ENCODE measurements at places on chromosomes 7 and 10. TPM values are rescaled to one million over a fixed set of nuclear protein-coding genes. Genes with fewer than 3 reads are reported as not detected.

- no peak overlapping the region for H3K4me3 ChIP-seq
- H3K27me3 ChIP-seq, result no peaks in the 10 kb centered on the region
- DNase-seq, result no peak
- no peak overlapping the region for H3K27ac ChIP-seq
Observed at GRCh38 chr7:95897557-95898251, 125.3 kb downstream of the DYNC1I1 start.

The IGFBP1 gene
- 0.23 TPM for total RNA-seq

The TMEM176B gene
- 32.3 TPM for total RNA-seq

The TACR2 gene
- total RNA-seq, result 1.2 TPM

The PROSER2 gene
- total RNA-seq, result 25.8 TPM

GRCh38 chr10:75707080-75707840 lies 275.8 kb downstream of the LRMDA start:
- no peak overlapping the region for H3K4me3 ChIP-seq
- no peaks in the 10 kb centered on the region for H3K4me1 ChIP-seq
- no peaks in the 10 kb centered on the region for H3K27me3 ChIP-seq
- H3K36me3 ChIP-seq, result no peaks in the 10 kb centered on the region

GRCh38 chr7:87424075-87424474 lies 51.4 kb downstream of the ABCB4 start:
- H3K27me3 ChIP-seq, result no peaks in the 10 kb centered on the region
- no peak for DNase-seq
- no peak overlapping the region for H3K27ac ChIP-seq
- no peaks in the 10 kb centered on the region for H3K36me3 ChIP-seq
- no peak overlapping the region for H3K4me3 ChIP-seq

The EMX2 gene
- total RNA-seq, result not detected

GRCh38 chr7:55400191-55400590 lies 35.1 kb downstream of the LANCL2 start:
- H3K4me1 ChIP-seq, result no peaks in the 10 kb centered on the region
- no peaks in the 10 kb centered on the region for H3K27me3 ChIP-seq
- no peak overlapping the region for H3K4me3 ChIP-seq
- no peak overlapping the region for H3K27ac ChIP-seq

The IRF5 gene
- 48.6 TPM for total RNA-seq

The PHKG1 gene
- 2.3 TPM for total RNA-seq

- H3K27me3 ChIP-seq, result no peaks in the 10 kb centered on the region
- H3K27ac ChIP-seq, result peak overlapping the region; percentile 50
- DNase-seq, result no peak
- no peak overlapping the region for H3K4me3 ChIP-seq
Observed at GRCh38 chr10:87675396-87676376, 16.0 kb downstream of the PAPSS2 start.

The HYAL4 gene
- total RNA-seq, result not detected

- H3K36me3 ChIP-seq, result no peaks in the 10 kb centered on the region
- no peak for DNase-seq
- H3K27ac ChIP-seq, result no peak overlapping the region
- no peak overlapping the region for H3K4me3 ChIP-seq
Observed at GRCh38 chr7:79471283-79471682, 17.8 kb upstream of the MAGI2 start.

The METTL27 gene
- 15.2 TPM for total RNA-seq

- peaks cover 2% of the 10 kb centered on the region for H3K4me1 ChIP-seq
- no peaks in the 10 kb centered on the region for H3K36me3 ChIP-seq
- no peaks in the 10 kb centered on the region for H3K27me3 ChIP-seq
- H3K4me3 ChIP-seq, result no peak overlapping the region
- H3K27ac ChIP-seq, result no peak overlapping the region
Observed at GRCh38 chr10:121063744-121064143, 212.6 kb downstream of the WDR11 start.

- H3K27ac ChIP-seq, result no peak overlapping the region
- H3K27me3 ChIP-seq, result no peaks in the 10 kb centered on the region
- no peak overlapping the region for H3K4me3 ChIP-seq
- H3K4me1 ChIP-seq, result peaks cover 35% of the 10 kb centered on the region
- DNase-seq, result no peak
Observed at GRCh38 chr10:17237915-17238444, 9.9 kb downstream of the VIM start.

- no peak overlapping the region for H3K4me3 ChIP-seq
- peak; percentile 88 for DNase-seq
- H3K36me3 ChIP-seq, result no peaks in the 10 kb centered on the region
Observed at GRCh38 chr7:101602484-101603241, 26.4 kb downstream of the MYL10 start.

The TMEM229A gene
- total RNA-seq, result not detected

GRCh38 chr10:123327450-123327849 lies 173.2 kb downstream of the BUB3 start:
- DNase-seq, result no peak
- no peak overlapping the region for H3K4me3 ChIP-seq
- H3K36me3 ChIP-seq, result no peaks in the 10 kb centered on the region
- H3K27ac ChIP-seq, result no peak overlapping the region
- H3K4me1 ChIP-seq, result no peaks in the 10 kb centered on the region

The SMC3 gene
- total RNA-seq, result 21.7 TPM

DNA sequence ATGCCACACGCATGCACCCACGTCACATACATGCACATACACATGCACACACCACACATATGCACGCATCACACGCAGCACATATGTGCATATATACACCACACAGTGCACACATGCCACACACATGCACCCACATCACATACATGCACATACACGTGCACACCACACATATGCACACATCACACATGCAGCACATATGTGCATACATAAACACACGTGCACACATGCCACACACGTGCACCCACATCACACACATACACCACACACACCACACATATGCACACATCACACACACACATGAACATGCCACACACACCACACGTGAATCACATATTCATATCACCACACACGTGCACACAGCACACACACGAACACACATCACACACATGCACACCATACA lies 338.8 kb downstream of the PTPRN2 start:
- H3K4me1 ChIP-seq, result no peaks in the 10 kb centered on the region
- H3K4me3 ChIP-seq, result no peak overlapping the region
- no peak overlapping the region for H3K27ac ChIP-seq
- no peak for DNase-seq
- no peaks in the 10 kb centered on the region for H3K36me3 ChIP-seq
- no peaks in the 10 kb centered on the region for H3K27me3 ChIP-seq

GRCh38 chr10:58412502-58412961 lies 27.3 kb downstream of the TFAM start:
- no peak for DNase-seq
- H3K4me3 ChIP-seq, result no peak overlapping the region
- H3K36me3 ChIP-seq, result no peaks in the 10 kb centered on the region
- no peaks in the 10 kb centered on the region for H3K27me3 ChIP-seq
- no peaks in the 10 kb centered on the region for H3K4me1 ChIP-seq

GRCh38 chr7:158404031-158404761 lies 183.4 kb downstream of the PTPRN2 start:
- H3K27ac ChIP-seq, result no peak overlapping the region
- no peak for DNase-seq
- H3K27me3 ChIP-seq, result no peaks in the 10 kb centered on the region
- no peak overlapping the region for H3K4me3 ChIP-seq
- H3K36me3 ChIP-seq, result no peaks in the 10 kb centered on the region
- no peaks in the 10 kb centered on the region for H3K4me1 ChIP-seq

The KIAA1549 gene
- 5.2 TPM for total RNA-seq

DNA sequence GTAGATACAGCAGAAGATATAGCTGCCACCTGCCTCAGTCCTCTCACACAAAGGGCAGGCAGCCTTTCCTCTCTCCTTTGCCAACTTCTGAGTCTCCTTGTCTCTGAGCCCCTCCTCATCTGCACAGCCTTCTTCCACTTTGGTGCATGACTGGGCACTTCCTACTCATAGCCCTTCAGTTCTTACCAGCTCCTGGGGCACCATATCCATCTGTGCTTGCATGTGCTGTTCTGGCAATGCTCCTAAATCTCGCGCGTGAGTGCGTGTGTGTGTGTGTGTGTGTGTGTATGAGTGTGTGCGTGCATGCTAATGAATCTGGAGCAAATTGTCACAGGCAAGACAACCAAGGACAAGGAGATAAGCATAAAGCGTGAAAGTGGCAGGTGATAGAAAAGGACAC lies 1271.6 kb upstream of the SORCS1 start:
- H3K27ac ChIP-seq, result no peak overlapping the region
- H3K4me3 ChIP-seq, result no peak overlapping the region
- DNase-seq, result no peak

DNA sequence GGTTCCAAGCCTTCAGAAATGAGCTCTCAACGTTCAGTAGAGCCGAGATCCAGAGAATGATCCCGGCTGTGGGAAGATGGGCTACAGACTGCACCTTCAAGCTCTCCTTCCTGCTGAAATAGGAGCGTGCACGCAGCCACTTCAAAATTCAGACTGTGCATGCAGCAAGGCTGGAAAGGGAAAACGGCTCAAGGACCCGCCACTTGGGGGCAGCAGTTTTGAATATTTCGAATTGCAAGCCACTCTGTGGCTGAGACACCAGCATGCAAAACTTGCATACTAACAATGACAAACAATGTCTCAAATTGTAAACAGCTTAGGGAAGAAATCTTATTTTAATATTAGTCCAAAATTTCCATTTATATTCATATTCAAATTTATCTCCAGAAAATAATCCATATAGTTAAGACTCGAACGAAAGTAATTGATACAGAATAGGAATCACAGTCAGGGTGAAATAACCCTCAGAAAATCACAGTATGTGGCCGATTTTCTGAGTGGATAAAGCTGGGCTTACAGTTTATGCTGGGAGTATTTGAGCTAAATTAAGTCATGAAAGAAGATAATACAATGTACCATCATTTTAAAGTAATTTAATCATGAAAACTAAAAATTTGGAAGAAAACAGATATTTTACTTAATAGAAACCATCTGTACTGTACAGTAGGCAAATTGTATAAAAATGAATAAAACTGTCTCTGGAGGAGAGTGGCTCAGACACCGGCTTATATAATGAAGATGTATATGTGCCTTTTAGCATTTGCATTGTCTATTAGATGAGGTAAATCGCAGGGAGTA lies 137.9 kb upstream of the MKI67 start:
- H3K36me3 ChIP-seq, result no peaks in the 10 kb centered on the region
- H3K27ac ChIP-seq, result no peak overlapping the region
- no peak overlapping the region for H3K4me3 ChIP-seq
- H3K4me1 ChIP-seq, result peaks cover 3% of the 10 kb centered on the region
- peaks cover 3% of the 10 kb centered on the region for H3K27me3 ChIP-seq

GRCh38 chr7:149773446-149774236 lies at the start of gene ZNF467:
Gene ZNF467, minus strand, starts transcription at chr7:149773588. Its CDS starts 2,556 bp downstream, at chr7:149771032.
- H3K36me3 ChIP-seq, result peaks cover 13% of the 10 kb centered on the region
- DNase-seq, result peak; percentile 77
- peaks cover 59% of the 10 kb centered on the region for H3K4me1 ChIP-seq
- H3K4me3 ChIP-seq, result peak within 1 kb of the TSS; percentile 79
- no peaks in the 10 kb centered on the region for H3K27me3 ChIP-seq

The EXOSC1 gene
- 25.1 TPM for total RNA-seq

DNA sequence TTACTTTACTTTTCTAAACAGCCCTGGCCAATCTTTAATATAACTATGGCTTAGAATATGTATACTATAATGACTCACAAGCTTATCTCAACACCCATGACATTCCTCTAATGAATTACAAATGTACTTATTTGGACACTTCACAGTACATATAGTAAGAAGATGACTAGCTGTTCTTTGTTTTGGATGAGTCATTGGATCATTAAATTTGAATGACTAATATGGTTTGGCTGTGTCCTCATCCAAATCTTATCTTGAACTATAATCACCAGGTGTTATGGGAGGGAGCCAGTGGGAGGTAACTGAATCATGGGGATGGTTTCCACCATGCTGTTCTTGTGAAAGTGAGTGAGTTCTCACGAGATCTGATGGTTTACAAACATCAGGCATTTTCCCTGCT lies 807.5 kb upstream of the SORCS1 start:
- no peak overlapping the region for H3K27ac ChIP-seq
- no peak for DNase-seq
- H3K27me3 ChIP-seq, result no peaks in the 10 kb centered on the region
- H3K36me3 ChIP-seq, result no peaks in the 10 kb centered on the region
- H3K4me3 ChIP-seq, result no peak overlapping the region

DNA sequence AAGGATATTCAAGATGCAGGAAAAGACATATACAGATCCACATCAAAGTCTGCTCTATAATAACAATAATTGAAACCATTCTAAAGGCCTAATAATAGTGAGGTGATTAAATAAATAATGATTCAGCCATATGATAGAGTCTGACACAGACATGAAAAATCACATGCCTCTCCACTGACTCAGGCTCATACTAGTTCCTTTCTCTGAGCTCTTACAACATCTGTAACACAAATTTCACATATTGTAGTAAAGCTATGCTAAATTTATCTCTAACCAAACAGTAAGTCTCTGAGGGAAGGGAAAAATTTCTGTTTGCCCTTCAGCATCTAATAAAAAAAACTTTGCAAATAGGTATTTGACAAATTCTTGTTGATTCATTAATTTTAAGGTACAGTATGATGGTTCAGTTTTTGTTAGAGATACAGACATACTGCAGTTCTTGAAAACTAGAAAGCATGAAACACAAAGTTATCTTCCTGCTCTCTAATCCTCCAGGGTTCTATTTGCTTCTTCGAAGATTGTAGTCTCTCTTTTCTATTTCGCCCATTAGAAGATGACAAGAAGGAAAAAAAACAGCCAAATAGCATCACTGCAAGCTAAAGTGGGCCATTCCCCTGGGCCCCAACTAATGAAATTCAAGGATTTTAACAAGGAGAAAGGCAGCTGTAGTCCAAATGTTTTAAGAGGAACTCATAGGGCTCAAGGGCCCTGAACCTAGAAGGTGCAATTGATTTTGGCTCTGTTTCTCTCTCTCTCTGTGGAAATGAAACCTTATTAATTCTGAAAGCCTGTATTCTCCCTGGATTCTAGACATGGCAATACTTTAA lies 53.9 kb downstream of the CUBN start:
- peaks cover 14% of the 10 kb centered on the region for H3K4me1 ChIP-seq
- no peak for DNase-seq
- no peaks in the 10 kb centered on the region for H3K27me3 ChIP-seq
- H3K36me3 ChIP-seq, result no peaks in the 10 kb centered on the region
- no peak overlapping the region for H3K4me3 ChIP-seq

The AQP1 gene
- 1,228 TPM for total RNA-seq

DNA sequence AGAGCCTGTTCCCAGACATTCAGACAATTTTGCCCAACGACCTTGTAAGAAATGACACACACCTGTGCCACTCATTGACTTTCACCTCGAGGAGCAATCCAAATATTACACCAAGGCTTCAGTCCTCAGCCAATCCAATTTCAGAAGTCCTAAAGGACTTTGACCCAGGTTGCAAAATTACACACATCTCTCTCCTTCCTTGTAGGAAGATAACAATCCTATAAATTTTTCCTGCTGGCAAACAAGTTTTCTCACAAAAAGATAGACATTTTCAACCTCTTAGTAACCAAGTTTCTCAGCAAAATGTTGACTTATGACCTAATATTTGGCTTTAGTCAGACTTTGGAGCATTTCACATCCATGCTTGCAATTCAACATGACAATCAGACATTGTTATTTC lies 745.0 kb downstream of the GRID1 start:
- H3K4me1 ChIP-seq, result no peaks in the 10 kb centered on the region
- DNase-seq, result no peak
- no peaks in the 10 kb centered on the region for H3K36me3 ChIP-seq
- H3K27ac ChIP-seq, result no peak overlapping the region

- no peak overlapping the region for H3K27ac ChIP-seq
- no peaks in the 10 kb centered on the region for H3K27me3 ChIP-seq
- H3K36me3 ChIP-seq, result no peaks in the 10 kb centered on the region
Observed at GRCh38 chr7:12942609-12943008, 255.2 kb downstream of the ARL4A start.

The TUBAL3 gene
- not detected for total RNA-seq
